NCI-H460 (cell line): ENCODE measurements at places on chromosomes 2 and 18.

- DNase-seq: peak; percentile 31
Measured at GRCh38 chr2:230762317-230762896, 49.8 kb downstream of the CAB39 start.

- no peak for DNase-seq
Measured at GRCh38 chr2:67585400-67585799, 188.3 kb downstream of the ETAA1 start.

GRCh38 chr2:99819766-99820165 lies 322.6 kb downstream of the AFF3 start:
- DNase-seq: no peak

DNA sequence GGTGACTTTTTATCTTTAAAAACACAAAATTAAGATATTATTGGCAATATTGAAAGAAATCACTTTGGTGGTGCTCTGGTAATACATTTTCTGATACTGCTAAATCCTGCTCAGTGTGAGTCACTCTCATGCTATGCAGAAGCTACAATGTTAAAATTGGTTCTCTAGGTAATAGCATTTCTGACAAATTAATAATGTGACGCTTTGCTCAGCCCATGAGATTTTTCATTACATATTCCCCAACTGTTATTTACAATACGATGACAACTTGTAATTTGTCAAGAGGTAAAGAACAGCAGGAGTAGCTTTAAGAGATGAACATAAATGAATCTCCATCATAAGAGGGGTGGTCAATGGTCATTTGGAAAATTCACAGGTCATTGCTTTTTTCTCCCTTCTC lies 573.6 kb downstream of the TMEM182 start:
- no peak for DNase-seq

- no peak for DNase-seq
Measured at GRCh38 chr18:23825496-23825895, 136.2 kb downstream of the LAMA3 start.

DNA sequence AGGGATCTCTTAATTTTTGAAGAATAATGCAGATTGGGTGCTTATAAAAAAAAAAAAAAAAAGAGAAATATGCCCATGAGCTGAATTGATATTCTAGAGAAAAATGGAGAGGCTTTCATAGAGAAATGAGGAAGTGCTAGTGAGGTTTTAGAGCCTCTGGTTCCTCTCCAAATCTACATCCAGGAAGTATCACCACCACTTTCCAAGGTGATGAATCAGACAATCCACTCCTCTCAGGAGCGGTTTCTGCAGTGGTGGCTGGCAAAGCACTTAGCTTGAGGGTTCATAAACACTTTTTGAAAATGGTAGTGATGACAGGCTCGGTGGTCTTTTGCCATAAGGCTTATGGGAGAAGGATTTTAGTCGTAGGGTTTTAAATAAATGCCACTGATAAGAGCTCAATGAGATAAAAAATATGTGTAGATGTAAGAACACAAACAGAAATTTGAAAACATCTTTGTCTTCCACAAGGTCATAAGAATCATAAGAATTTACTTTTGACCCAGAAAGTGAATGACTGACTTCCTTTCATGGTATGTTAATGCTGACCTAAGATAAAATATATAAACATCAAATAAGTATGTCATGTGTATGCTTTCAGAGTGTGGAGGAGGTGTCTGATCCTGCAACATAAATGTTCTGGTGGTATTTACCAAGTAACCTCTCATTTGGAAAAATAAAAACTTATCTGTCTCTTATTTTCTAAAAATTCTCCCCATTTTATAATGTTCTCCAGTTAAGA lies 42.1 kb upstream of the DSG1 start:
- no peak for DNase-seq
